CMK (cell line): ENCODE measurements at places on chromosomes 1 and 21.

- no peak for DNase-seq
These were observed 31.1 kb downstream of the EEIG2 start for GRCh38 chr1:108590957-108591356.

DNA sequence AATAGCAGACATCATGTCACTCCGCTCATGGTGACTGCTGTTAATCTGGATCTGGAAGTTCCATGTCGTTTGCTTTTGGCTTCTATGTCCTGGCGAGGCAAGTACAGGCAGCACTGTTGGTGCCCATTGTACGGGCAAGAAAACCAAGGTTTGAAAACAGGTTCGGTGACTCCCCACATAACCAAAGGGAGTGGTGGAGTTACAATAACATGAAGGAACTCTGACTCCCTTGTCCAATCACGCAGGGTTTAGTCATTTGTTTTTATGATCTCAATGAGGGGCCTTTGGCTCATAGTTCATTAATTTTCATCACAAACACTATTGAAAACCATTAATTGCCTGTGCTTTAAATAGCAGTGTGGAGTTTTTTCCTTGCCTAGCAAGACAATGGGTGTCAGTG, 82.9 kb upstream of the SSX2IP start:
- DNase-seq: no peak

GRCh38 chr1:228141226-228142044, 1.4 kb downstream of the GUK1 start:
- no peak for DNase-seq

GRCh38 chr1:205962821-205963221, 19.6 kb upstream of the SLC26A9 start:
- DNase-seq: no peak

- DNase-seq: no peak
These were observed 50.3 kb upstream of the MPC2 start for GRCh38 chr1:167987174-167987573.

GRCh38 chr1:180186831-180187230, 32.2 kb downstream of the QSOX1 start:
- no peak for DNase-seq

- DNase-seq: peak; percentile 62
These were observed 685 bp downstream of the UBAP2L start for GRCh38 chr1:154221278-154222001.

- no peak for DNase-seq
These were observed 98.3 kb upstream of the SLC2A1 start for GRCh38 chr1:43056981-43057391.

DNA sequence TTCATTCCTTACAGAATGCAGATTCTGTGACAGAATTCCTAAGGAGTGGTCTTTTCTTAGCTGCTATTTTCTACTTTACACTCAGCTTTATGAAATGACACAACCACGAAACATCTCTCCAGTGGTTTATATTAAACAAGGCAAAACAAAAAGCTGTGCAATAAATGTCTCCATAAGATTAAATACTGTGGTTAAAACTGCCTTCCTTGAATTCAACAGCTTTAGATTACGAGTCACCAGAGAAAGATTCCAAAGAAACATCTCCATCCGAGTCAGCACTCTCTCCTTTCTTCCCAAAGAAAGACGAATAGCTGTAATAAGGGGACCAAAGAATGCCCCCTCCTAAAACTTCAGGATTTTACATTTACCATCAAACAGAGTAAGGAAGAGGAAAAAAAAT, 4.6 kb upstream of the C1orf87 start:
- no peak for DNase-seq

- DNase-seq: no peak
These were observed 125.0 kb upstream of the TMPRSS2 start for GRCh38 chr21:41632748-41633475.

DNA sequence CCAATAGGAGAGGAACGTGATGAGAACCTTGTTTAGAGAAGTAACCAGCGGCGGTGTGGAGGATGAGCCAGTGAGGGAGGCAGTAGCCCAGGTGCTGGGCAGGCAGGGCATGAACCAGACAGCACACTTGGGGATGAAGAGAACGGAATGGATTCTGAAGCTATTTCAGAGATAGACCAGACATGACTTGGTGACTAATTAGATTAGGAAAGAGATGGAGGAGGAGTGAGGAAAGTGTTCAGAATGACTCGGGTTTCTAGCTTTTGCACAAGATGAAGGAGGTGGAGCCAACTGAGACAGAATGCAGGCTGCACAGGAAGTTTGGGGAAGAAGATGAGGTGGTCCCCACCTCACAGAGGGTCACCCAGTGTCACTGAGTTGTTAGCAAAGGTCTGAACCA, 5.1 kb downstream of the PEF1 start:
- DNase-seq: no peak

- peak; percentile 98 for DNase-seq
These were observed 178.7 kb downstream of the DNM3 start for GRCh38 chr1:172019976-172020375.

DNA sequence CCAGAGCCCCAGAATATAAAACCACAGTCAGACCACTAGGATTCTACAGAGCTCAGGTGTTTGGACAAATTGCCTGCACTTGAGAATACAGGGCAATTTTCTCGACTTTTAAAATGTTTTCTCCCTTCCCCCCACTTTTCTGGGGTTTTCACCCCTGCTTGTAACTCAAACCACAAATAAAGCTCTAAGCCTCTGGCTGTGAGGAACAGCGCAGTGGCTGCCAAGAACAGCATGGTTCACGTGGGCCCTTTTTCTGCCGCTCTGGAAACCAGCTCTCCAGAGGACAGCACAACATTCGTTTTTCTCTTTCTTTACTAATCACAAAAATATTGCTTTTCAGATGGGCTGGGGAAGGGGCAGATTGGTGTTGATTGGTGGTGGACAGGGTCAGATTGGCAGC, 102.2 kb upstream of the JUN start:
- DNase-seq: no peak

DNA sequence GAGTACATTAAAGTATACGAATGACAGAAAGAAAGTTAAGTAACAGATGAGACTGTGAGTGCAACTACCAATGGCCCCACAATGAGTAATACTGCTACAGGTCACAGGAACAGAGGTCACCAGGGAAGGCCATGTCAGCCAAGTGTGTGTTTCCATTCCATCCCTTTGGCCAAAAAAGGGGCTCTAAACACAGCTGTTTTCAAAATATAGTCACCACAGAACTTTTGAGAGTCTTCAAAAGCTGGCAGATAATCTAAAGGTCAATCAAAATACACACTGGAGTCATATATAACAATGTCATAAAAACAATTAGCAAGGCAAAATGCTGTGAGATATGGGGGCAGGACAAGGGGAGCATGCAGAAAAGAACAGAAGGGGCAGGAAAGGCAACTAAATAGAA, 10.2 kb downstream of the USP24 start:
- no peak for DNase-seq

DNA sequence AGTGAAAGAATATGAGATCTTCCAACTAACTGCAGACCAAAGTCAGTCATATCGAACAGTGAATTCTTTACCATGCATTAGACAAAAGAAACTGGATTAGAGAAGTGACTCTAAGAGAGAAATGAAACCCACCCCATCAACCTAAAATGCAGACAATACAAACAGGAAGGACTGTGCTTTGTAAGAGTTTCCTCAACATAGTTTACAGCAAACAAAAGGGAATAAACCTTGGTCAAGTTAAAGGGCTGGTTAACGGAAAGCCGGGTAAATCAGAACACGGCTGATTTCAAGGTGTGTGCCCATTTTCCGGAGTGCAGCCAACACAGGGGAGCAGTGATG, 39.2 kb downstream of the SIPA1L2 start:
- DNase-seq: no peak

- DNase-seq: no peak
These were observed 123.8 kb downstream of the PRDM16 start for GRCh38 chr1:3192825-3193224.

GRCh38 chr1:67711855-67712212, 26.8 kb downstream of the GADD45A start:
- DNase-seq: no peak

- DNase-seq: no peak
These were observed 64.1 kb downstream of the PLEKHA6 start for GRCh38 chr1:204295671-204296070.

DNA sequence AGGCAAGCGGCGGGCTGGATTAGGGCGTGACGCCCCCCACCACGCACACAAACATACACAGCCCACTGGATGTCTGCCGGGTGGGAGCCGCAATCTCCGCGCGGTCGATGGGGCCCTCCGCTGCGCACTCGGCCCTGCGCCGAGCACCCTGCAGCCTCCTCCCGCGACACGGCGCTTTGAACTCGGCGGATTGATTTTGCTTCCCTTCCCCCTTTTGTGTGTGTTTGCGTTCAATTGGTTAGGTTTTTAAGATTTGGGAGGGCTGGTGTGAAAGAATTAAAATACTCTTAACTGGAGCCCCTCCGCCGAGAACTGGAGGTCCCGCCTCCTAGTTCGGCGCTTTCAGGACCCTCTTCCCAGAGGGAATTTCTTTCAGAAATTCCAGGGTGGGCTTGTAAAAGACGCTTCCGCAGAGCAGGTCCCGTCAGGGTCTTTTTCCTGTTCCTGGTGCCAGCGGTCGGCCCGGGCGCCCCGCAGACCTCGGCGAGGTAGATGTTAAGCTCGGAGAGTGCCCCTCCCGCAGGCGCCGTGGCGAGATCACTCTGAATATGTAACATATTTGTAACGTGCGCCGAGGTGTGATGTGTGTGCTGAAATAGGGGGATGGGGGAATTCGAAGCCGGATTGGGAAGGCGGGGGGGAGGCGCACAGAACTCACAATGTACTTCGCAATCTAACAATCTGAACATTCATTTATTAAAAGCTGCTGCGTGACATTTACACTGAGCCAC, 8.0 kb upstream of the BARHL2 start:
- DNase-seq: no peak

DNA sequence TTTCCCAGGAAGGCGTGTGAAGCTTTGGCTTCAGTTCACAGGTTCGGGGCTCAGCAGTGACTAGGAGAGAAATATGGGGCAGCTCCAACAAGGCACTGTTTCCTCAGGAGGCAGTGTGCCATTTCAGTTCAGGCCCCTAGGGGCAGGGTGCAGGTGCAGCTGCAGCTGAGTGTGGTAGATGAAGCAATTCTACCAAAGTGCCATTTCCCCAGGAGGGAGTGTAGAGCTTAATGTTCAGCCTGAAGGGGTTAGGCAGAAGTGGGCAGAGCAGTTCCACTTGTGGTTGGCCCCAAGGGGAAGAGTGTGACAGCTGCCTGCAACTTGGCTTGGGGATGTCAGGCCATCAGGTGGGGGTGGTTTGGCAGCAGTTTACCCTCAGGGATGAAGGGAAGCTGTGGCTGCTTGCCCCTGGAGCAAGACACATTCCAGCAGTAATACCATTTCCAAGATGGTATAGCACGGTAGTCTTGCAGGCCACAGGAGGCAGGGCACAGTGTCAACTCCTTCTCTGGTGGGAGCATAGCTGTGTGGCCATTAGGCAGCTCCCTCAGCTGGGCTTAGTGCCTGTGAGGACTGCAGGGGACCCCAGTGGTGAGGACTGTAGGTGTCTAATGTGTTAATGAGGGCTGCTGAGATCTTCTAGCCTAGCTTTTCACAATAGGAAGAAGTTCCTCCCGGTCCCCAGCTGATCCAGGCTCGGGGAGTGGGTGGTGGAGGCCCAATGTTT, 34.7 kb downstream of the RGSL1 start:
- DNase-seq: no peak

DNA sequence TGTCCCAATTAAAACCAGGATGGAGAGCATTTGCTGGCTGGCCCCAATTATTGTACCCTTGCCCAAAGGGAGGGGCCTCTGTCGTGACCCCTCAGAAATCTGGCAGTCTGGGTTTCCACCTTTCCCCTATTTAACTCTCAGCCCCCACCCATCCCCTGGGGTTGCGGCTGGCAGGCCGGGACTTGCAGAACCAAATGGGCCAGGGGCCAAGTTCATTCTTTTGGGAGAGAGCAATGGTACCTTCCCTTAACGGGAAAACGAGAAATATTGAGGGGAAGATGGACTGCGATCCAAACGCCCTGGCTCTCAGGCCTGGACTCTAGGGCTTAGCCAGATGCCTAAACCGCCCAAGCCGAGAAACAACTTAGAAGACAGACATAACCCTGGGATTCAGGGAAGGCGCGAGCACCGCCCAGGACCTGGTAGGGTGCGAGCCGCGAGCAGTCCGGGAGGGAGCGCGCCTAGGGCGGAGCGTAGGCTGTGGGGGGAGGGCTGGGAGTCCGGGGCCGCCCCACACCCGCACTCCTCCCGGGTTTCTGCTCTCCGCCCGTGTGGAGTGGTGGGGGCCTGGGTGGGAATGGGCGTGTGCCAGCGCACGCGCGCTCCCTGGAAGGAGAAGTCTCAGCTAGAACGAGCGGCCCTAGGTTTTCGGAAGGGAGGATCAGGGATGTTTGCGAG, at the start of gene SLC27A3:
Gene SLC27A3 (plus strand): TSS at position 628 of the 678 bp plus-strand sequence. CDS start 91 bp downstream, outside the sequence.
- DNase-seq: no peak

DNA sequence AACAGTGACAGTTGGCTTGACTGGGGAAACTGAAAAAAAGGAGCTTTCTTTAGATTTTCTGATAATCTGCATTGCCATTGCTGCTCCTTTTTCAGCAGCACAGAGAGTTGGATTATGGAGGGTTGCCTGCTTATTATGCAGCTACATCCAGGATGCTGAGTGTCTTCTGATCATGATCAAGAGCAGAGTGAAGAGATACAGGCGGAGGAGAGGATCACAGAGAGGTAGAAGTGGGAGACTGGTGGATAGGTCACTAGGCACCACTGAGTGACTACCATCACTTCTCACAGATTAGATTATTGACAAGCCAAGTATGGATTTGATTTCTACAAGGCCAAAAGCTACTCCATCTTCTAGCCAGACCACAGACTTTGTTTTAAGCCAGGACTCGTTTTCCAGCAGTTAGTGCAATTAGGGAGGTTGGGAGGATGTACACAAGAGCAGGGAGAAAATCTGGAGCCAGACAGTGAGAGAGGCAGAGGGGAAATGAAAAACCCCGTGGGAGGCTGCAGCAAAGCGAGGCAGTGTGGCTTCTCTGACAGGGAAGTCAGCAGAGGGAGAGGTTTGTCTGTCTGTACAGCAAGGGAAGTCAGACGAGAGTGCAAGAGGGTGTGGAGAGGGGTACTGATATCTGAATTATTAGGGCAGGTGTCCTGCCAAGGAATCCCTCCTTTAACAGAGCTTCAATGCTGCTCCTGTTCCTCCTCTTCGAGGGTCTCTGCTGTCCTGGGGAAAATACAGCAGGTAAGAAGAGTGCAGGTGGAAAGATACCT, at the start of gene CD1E:
Gene CD1E (plus strand): TSS at position 592 of the 773 bp plus-strand sequence. CDS start 95 bp downstream, at position 687.
- DNase-seq: no peak

DNA sequence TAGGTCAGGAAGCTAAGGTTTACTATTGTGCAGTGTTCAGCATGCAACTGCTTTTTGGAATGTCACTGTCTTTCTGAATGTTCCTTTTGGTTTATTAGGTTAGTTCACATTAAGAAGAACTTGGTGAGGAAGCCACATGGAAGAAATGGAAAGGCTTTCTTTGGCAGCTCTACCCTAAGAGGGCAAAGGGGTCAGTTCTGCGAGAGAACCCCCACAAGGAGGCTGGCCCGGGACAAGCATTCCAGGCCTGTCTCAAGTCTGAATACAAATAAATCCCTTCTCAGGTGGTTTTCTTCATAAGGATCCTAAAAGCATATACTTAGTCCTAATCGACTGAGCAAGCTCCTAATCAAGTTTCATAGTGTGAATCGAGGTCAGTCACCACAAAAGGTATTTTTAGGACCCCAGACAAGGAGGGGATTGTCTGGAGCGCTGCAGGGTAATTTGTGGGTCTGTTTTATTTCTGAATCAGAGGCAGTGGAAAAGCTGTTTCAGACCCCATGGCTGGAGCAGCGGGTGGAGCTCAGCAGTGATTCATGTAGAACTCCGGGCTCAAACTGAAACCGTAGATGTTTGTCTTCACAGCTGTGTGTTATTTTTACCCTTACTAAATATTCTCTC, 63.3 kb downstream of the ERG start:
- no peak for DNase-seq
